AML-193 (cell line): ENCODE measurements at places on chromosomes 7 and 10.

DNA sequence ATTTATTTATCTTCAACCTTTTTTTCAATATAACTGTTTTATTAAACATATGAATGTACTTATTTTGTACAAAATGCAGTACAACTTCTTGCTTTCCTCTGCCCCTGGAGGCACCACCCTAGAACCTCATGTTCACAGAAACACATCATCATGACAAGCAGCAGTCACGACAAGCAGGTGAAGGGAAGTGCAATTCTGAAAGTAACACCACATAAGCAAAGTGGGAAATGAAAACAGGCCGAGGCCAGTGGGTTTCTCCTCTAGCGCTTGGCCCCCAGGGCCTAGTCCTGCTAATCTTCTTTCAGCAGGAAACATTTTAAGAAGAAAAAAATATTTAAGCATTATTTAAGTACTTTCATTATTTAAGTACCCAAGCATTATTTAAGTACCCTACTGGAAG, 598.1 kb downstream of the SH2D4B start:
- no peak for DNase-seq

GRCh38 chr7:93973134-93973533, 31.0 kb downstream of the BET1 start:
- no peak for DNase-seq

- DNase-seq: no peak
These were observed 985.6 kb upstream of the GHITM start for GRCh38 chr10:83153714-83154113.

GRCh38 chr10:77146712-77147336, 490.8 kb downstream of the KCNMA1 start:
- no peak for DNase-seq

DNA sequence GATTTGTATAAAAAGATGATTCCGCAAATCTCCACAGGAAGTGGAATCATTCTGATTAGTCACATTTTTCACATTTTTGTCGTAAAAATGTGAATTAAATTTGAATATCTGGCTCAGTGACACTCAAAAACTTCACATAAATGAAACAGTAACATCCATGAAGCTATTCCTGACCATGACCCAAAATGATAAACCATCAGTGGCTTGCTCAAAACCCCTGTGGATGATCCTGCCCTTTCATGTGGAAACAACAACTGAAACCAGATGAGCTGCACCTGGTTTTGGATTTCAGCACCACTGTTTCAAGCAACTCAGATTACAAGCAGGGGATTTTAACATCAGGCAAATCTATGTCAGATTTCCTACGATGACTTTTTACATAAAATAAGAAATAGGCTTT, 80.3 kb downstream of the AMPH start:
- DNase-seq: no peak

- no peak for DNase-seq
These were observed 23.8 kb upstream of the GLCCI1 start for GRCh38 chr7:7944619-7945282.

GRCh38 chr10:129772468-129773358, 191.4 kb downstream of the EBF3 start:
- DNase-seq: no peak

DNA sequence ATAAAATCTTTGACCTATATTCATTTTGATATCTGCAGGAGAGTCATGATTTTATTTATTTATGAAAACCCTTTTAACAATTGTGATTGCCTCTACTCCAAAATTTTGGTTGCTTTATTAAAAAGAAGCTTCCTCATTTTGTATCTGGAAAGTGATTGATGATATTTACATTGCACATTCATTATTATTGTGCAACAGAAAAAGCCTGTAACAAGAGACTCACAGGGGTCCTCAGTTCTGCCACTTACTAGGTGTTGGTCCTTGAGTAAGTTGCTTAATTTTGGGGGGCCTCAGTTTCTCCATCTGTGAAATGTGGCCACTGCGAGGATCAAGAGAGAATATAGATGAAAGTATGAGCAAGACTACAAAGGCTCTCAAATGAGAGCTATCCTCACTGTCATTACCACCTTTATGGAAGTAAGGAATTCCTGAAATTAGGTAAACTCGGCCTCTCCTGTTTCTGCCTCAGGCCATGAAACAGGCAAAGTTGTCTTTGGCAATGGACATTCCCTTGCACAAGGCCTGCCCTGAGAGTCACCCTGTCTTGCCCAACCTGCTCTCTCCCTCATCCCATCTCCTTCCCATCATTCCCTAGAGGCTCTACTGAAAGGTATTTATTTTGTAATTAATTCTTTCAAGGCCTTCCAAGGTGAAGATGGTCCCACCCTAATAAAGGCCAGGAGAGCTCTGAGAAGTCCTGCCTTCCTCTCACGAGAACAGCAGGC, 66.1 kb upstream of the ABLIM1 start:
- no peak for DNase-seq

DNA sequence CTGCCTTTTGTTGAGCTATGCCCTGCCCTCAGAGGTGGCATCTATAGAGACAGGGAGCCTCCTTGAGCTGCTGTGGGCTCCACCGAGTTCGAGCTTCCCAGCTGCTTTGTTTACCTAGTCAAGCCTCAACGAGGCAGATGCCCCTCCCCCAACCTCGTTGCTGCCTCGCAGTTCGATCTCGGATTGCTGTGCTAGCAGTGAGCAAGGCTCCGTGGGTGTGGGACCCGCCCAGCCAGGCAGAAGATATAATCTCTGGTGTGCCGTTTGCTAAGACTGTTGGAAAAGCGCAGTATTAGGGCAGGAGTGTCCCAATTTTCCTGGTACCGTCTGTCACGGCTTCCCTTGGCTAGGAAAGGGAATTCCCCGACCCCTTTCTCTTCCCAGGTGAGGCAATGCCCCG, 88.4 kb upstream of the CDK6 start:
- DNase-seq: no peak

- DNase-seq: no peak
These were observed 32.3 kb upstream of the IL6 start for GRCh38 chr7:22694597-22695207.

DNA sequence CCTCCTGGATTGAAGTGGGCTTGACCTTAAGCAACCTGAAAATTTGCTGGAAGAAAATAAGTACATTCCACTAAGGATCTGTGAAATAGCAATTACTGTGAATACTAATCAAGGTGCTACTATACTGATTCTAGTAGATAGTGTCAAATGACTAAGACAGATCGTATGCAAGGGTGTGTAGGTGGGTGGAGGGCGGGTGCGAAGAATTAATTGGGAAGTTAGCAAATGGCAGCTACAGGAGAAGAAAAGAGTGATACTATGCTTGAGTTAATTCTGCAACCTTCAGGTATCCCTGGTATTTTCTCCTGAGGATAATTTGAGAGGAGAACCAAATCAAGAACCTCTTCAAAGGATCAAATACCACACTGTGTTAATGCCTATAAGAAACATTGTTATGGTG, 501.9 kb downstream of the INHBA start:
- DNase-seq: no peak

- no peak for DNase-seq
These were observed 18.2 kb upstream of the CALCR start for GRCh38 chr7:93592588-93593266.

GRCh38 chr7:29915481-29916215, 74.0 kb downstream of the SCRN1 start:
- no peak for DNase-seq

GRCh38 chr10:91983416-91983815, 59.8 kb downstream of the BTAF1 start:
- no peak for DNase-seq

- DNase-seq: no peak
These were observed 181.9 kb downstream of the USP6NL start for GRCh38 chr10:11429439-11430052.
